ENCODE measurements at places on chromosomes 13 and 19.

DNA sequence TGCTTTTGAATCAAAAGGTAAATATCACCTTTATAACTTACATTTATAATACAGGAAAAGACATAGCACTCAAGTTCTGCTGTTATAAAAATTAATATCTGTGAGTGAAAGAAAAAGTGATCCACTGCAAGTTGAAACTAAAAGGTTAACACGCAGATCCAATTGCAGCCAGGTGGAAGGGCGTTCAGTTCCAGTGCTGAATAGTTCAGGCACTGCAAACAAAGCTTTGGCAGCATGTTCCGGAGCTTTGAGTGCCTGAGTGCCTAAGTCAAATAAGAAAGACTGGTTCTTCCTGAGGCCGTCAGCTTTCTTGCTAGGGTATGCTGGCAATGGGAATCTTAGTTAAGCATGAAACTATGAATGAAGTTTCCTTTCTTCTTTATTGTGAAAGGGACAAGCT is 200.3 kb downstream of the LMO7 start:
- DNase-seq = no peak

DNA sequence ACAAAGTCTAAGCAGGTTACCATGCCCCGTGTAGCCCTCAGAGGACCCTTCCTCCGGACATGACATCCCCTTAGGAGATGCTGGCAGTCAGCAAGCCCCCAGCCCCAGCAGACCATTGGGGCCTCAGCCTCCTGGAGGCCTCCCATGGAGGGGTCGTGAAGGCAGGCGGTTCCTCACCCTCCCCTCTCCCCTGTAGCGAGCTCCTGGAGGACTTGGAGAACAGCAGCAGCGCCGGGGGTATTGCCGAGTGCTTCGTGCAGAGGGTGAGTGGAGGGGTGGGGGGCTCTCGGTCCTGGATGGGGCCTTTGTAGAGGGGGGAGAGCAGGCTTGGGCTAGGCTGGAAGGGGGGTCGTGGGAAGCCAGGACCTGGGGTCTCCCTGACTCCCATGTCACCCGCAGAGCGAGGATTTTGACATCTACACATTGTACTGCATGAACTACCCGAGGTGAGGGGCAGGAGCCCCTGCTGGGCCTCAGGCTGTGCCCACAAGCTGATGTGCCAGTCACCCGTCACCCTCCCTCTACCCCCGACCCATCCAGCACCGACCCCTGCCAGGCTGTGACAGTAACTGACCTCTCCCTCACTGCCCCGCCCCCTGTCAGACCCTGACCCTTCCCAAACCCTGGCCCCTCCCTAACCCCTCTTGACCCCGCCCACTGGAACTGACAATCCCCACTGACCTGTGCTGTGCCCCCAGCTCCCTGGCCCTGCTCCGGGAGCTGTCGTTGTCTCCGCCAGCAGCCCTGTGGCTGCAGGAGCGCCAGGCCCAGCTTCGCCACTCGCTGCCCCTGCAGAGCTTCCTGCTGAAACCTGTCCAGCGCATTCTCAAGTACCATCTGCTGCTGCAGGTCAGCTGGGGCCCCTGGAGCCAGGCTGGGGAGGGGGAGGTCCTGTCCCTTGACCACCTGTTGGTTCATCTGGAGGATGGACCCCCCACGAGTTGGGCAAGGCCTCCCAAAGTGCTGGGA is 4.0 kb downstream of the PLEKHG2 start:
- DNase-seq = no peak

DNA sequence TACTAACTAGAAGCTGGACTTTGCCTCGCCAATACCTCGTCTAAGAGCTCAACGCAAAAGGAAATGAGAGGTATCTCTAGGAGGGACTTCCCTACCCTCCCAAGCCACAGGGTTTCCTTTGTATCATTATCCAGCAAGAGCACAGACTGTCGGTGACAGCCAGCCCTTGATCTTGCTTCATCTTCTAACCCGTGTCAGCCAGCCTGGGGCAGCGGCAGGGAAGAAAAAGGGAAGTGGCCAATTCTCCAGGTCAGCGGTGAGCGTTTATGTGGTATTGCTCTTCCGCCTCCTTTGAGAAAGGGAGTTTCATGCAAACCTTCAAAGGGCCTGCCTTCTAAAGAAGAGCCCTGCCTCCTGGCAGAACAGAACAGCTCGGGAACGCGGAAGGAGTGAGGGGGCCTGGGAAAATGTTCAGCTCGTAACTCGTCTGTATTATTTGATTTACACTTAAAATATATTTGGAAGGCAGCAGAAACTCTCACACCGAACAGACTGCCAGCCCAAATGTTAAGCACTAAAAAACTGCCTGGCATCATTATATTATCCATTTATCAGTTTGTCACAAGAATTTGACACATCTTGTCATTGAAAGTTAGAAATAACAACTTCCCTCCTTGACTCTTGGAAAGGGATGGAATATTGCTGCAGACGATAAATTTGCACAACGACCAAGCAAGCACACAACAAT is 41.8 kb downstream of the EFNB2 start:
- no peak for DNase-seq

- no peak for DNase-seq
Measured at GRCh38 chr13:104750377-104750776, 1684.2 kb upstream of the SLC10A2 start.

- DNase-seq = no peak
Measured at GRCh38 chr13:84985860-84986259, 813.4 kb downstream of the SLITRK6 start.

- DNase-seq = no peak
Measured at GRCh38 chr19:49932041-49932451, 2.7 kb upstream of the NUP62 start.

GRCh38 chr19:51098365-51099046 is 9.7 kb downstream of the CTU1 start:
- no peak for DNase-seq

- no peak for DNase-seq
Measured at GRCh38 chr19:9839415-9839814, 4.3 kb downstream of the PIN1 start.

DNA sequence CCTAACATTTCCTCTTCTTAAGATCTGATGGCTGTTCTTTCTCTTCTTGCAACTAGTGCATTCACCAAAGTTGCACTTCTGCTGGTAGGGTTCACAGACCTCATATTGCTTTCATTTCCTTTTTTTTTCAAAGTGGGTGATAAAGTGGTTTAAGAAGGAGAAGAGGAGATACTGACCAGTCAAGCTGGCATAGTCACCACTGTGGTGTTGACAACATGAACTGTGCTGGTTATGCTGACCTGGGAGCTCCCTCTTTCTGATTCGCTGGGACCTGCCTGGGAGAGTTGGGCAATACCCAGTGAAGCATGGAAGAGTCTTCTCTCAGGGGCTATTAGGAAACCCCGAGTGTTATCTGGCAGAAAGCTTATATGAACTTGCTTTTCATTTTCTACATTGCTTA is 222.9 kb downstream of the SLITRK5 start:
- DNase-seq = no peak

DNA sequence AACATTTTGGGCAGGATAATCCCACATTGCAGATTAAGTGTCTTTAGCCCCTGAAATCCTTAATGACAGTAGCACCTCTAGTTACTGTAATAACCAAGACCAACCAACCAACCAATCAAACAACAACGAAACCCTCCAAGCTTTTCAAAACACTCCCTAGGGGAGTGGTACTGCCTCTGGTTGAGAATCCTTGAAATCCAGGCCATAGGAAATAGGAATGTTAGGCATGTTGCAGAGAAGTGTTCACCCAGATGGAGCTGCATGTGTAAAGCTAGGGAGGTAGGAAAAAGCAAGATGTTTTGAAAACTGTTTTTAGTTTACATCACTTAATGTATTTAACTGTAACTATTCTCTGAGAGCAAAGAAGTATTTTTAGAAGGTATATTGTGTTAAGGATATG is 4.5 kb downstream of the LACC1 start:
- DNase-seq = no peak

DNA sequence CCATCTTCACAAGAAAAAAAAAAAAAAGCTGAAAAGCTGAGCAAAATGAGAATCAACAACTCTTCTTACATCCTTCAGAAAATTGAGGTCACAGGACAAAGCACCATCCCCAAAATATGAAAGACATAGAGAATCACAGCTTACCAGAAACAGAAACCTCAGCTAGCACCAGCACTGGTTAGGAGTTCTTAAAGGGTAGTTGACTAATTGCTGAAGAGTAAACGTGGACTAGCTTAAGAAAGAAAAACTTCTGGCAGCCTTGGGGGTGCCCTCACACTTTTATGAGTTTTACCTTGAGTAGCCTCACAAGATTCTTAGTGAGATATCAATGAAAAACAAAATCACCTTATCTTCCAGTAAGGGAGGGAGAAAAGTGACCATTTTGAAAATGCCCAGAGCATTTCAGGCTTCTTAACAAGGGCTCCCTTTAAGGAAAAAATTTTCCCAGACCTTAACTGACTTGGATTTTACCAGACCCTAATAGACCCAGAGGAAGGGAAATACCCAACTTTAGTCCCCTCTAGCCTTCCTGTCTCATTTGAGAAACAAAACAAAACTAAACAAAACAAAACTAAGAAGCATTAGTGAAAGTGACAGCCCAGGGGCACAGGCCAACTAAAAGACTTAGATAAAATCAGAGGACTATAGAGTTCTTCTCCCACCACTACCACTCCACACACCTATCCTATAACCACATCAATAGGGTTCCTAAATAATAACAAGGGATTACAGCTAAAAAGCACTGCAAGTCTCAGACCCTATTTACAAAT is 888.6 kb downstream of the DIAPH3 start:
- DNase-seq = no peak

- no peak for DNase-seq
Measured at GRCh38 chr19:13951799-13952153, 533 bp upstream of the DCAF15 start.

GRCh38 chr13:105625691-105626090 is 909.8 kb downstream of the EFNB2 start:
- DNase-seq = no peak

DNA sequence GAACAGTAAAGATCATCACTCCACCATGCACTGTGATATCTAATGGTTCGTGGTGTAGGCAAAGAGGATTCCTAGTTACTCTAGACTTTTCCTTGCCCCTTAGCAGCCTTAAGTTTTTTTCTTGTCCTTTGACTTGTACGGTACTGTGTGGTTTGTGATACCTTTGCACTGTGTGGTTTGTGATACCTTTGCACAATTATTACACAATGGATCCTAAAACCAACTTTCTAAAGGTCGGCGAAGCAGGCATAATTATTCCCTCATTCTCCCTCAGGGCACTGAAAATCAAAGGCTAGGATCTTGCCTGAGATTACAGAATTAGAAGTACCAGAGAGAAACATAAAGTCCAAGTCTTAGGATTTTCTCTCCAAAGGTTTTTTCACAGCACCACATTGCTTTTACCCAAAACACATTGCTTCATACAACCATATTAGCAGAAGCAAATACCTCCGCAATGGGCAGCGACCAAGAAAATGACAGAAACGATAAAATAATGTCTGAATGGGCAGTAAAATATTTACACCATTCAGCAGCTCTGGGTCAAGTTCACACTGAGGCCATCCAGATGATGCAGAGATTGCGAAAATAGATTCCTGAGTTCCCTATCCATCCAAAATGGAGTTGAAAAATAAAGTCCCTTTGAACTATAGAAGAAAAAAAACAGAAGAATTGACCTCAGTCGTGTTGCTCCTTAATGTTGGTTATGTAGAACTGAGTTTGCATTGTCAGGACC is 106.4 kb downstream of the FGF14 start:
- DNase-seq = no peak

- no peak for DNase-seq
Measured at GRCh38 chr19:19597809-19598306, 20.6 kb downstream of the PBX4 start.

GRCh38 chr13:48508011-48508410 is 24.9 kb downstream of the RCBTB2 start:
- DNase-seq = no peak

DNA sequence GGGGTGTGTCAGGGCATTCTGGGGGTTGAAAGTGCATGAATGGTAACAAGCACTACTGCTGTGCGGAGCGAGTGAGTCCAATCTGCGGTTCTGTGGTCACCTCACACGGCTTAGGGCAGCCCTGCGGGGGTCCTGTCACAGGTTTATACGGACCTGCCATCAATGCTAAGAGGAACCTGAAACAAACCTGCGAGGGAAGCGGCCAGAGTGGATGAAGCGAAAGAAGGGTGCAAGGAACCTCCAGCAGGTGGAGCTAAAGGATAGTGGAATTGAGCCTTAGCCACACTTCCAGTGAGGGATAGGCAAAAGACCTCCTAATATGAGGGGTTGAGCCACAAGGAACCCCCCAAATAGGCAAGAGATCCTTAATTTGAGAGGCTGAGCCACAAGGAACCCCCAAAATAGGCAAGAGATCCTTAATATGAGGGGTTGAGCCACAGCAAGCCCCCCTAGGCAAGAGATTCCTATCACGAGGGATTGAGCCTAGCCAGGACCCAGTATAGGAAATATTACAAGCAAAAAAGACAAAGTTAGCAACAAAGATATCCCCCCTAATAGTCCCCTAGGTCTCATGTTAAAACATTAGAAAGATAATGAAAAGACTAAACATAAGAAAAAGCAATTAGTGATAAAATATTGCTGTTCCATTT is 6.3 kb upstream of the ZNF69 start:
- DNase-seq = peak; percentile 39

GRCh38 chr19:3823350-3823713 is 37.2 kb upstream of the MATK start:
- no peak for DNase-seq
